Anterior cingulate cortex (tissue), 58 donors: ENCODE measurements at places on chromosomes 4 and X.

GRCh38 chrX:153903238-153903980, 1.1 kb upstream of the AVPR2 start:
- DNase-seq: no peak

- DNase-seq: no peak
Measured at GRCh38 chrX:3598709-3599108, 114.7 kb downstream of the PRKX start.

GRCh38 chr4:145618210-145618931, 814 bp upstream of the MMAA start:
- DNase-seq: no peak

DNA sequence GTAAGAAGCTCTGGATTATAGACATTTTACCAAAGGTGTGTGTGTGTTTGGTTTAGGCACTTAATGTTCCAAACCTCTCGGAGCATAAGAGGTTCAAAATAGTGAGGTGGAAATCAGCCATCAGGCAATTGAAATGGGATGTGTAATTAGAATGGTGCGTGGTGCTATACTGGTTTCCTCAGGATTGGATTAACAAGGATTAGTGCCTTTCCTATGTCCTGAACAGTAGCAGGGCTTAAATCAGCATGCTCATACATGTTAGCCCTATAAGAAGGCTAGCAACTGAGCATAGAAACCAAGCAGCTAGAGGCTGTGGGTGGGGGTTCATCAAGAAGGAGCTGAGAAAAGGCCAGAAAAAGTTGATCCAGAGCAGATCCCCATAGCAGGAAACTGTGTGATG, 256.8 kb upstream of the CXXC4 start:
- DNase-seq: no peak

DNA sequence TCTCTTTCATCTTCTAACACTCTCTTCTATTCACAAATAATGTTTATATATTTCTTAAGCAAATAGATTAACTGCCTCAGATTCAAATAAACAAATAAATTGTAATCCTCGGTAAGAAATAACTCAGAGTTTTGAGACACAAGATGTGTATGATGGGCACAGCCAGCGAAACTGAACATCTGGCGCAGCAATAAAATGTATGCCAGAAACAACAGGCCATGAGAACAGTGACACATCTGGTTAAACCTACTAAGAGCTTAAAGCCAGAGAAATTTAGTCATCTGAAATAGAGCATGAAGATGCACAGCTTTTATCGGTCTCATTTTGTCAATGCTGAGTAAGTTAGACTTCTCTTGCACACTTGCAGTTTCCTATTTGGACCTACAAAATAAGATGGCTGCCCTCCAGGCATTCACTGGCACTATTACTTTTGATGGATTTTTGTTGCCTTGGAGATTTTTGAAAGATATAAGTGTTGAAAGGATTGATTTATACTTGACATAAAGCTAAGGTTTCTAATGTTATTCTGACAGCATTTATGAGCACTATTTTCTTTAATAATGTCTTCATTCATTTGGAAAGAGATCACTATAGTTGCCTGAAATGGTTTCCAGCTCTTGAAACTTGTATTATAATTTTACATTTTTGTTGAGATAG, 1444.0 kb downstream of the PCDH18 start:
- DNase-seq: no peak

DNA sequence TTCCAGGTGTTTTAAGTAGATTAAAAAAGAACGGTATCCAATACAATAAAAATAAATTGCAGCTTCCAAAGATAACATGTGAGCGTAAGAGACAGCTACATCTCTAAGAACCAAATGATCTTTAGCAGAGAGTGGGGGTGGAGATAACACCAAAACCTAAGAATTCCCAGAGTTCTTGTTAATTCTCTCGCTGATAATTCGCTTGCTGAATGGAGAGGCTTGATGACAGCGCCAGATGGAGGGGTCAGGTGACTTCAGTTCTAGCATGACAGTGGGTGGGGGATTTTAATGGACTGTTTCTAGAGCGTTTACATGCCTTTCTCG, 2.3 kb downstream of the CLCN4 start:
- DNase-seq: peak; percentile 12

DNA sequence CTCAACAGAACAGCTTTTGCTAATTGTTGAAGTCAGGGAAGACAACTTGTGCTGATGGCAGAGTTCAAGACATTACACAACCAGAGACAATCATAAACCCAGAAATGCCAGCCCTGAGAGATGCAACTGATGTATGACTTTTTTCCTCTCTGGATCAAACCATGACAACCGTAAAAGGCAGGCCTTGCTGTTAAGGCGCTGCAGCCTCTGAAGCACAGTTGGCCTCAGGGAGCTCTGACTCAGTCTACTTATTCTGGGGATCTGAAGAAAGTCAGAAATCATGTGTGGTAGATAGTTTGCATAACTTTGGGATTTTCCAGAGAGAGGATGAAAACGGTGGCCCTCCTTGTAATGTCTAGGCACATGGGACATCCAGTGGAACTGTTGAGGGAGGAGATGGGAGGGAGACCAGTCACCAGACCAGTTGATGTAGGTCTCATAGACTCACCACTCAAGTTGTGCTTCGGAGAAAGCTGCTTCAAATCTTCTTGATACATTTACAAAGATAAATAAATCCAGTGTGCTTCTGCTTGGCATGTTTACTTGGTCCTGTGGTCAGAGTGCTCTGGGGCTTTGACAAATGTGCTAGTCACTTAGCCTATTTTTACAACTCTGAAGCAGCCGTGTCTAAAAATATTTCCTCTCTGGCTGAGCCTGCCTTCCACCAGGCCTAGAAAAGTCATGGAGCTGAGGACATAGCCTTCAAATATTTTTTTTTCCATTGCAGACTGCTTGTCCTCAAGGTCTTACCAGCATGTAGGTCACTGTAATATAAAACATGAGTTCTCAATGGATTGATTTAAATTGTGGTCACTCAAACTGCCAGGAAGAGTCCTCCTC, 7.5 kb downstream of the HADH start:
- DNase-seq: no peak

DNA sequence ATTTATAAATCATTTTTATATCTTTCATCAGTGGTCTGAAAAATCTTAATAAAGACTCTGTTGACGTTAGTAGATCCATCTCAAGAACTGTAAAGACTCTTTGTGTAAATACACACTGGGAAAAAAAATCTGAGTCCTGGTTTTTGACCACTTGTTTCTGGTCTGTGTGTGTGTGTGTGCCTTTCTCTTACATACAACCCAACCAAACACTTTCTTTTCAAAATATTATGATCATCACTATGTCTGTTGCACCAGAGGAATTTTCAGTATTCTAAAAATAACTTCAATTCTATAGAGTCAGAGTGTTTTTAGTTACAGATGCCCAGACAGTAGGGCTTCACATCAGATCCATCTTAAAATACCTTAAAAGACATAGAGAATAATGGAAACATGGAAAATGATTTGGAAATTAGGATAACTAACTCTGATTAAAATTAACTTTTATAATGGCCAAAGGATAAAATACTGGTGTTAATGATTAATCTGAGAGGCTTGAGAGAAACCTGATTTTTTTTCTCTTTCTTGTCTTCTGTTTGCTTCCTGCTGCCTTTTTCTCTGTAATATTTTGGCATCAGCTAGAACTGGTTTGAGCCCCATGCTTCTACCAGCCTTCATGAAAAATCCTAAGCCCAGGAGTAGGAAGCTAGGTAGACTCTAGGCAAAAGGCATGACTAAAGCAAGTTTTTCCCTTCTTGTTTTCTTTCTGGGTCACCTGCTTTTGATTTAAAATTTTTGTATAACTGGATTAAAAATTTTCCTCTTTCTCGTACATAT, 99.7 kb downstream of the ATXN3L start:
- DNase-seq: no peak
